Cardiac muscle cell (in vitro differentiated cells and primary cell): ENCODE measurements at places on chromosomes 5 and 9.

GRCh38 chr9:69975681-69976080, 68.0 kb upstream of the MAMDC2 start:
- DNase-seq = no peak
- H3K36me3 ChIP-seq = no peaks in the 10 kb centered on the region
- no peaks in the 10 kb centered on the region for H3K27me3 ChIP-seq
- H3K4me3 ChIP-seq = no peak overlapping the region

DNA sequence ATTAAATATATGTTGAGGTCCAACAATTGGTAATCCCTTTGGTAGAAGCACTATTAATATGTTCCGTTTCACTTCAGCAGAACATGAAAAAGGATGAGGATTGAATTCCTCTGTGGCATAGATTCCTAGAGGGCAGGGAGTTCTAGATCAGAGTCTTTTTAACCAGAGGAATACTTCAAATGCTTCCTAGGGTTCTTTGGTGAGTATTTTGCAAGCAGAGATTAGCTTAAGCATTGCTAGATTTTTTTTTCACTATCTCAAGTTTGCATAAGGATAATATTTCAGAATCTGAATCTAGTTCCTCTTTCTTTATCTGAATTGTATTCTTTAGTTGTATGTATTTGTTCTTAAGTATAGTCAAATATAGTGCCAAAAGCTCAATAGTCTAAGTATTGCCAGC, 116.6 kb upstream of the ADAMTSL1 start:
- DNase-seq = no peak
- H3K4me1 ChIP-seq = peaks cover 33% of the 10 kb centered on the region
- no peaks in the 10 kb centered on the region for H3K27me3 ChIP-seq
- H3K27ac ChIP-seq = no peak overlapping the region
- H3K36me3 ChIP-seq = no peaks in the 10 kb centered on the region

DNA sequence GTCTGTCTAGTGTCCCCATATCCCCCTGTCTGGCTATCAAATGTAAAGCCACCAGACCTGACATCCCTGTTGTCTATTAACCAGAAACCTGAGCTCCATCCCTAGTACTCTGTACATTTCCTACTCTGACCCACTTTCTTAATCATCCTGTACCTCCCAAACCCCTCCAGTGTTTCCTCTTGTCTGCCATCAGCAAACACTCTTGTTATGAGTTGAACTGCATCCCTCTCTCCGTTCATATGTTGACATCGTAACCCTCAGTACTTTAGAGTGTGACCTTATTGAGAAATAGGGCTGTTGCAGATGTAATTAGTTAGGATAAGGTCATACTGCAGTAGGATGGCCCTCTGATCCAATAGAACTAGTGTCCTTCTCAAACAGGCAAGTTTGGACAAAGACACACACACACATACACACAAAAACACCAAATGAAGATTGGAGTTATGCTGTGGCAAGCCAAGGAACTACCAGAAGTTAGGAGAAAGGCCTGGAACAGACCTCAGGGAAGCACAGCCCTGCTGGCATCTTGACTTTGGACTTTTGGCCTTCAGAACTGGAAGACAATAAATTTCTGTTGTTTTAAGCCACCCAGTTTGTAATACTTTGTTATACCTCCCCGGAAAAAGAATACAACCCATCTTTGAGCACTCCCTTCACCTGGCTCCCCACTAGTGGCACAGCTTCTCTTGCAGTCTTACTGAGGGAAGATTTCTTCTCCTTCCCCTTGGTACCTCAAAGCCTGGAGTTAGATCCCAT, 180.0 kb upstream of the PTGER4 start:
- H3K4me3 ChIP-seq = no peak overlapping the region
- H3K27me3 ChIP-seq = peaks cover 5% of the 10 kb centered on the region
- H3K4me1 ChIP-seq = no peaks in the 10 kb centered on the region
- no peak for DNase-seq
- H3K36me3 ChIP-seq = no peaks in the 10 kb centered on the region
- no peak overlapping the region for H3K27ac ChIP-seq

- no peaks in the 10 kb centered on the region for H3K27me3 ChIP-seq
- no peak overlapping the region for H3K27ac ChIP-seq
- H3K36me3 ChIP-seq = no peaks in the 10 kb centered on the region
- no peaks in the 10 kb centered on the region for H3K4me1 ChIP-seq
- no peak overlapping the region for H3K4me3 ChIP-seq
These were observed 73.8 kb upstream of the IL12B start for GRCh38 chr5:159403906-159404681.

DNA sequence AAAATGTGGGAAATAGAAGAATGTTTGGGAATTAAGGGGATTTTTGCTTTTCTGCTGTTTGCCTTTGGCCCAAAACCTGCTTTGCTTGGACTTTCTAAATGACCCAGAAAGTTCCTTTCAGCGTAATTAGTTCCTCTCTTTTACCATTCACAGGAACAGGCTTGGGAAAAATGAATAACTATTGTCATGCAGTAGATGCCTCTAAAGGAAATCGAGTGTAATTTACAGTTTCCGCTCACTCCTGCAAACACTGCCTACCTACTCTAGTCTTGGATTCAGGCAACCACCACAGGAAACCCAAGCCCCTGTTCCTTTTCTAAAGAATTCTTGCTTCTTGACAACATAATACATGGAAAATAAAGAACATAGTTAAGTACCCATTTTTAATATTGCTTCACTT, 25.0 kb downstream of the TTC23L start:
- no peaks in the 10 kb centered on the region for H3K4me1 ChIP-seq
- H3K36me3 ChIP-seq = no peaks in the 10 kb centered on the region
- DNase-seq = no peak
- H3K4me3 ChIP-seq = no peak overlapping the region

- no peak overlapping the region for H3K27ac ChIP-seq
- H3K36me3 ChIP-seq = no peaks in the 10 kb centered on the region
- no peaks in the 10 kb centered on the region for H3K4me1 ChIP-seq
- H3K27me3 ChIP-seq = no peaks in the 10 kb centered on the region
- no peak overlapping the region for H3K4me3 ChIP-seq
These were observed 1245.5 kb upstream of the DMAC1 start for GRCh38 chr9:9045072-9045471.

- H3K4me1 ChIP-seq = peaks cover 12% of the 10 kb centered on the region
- H3K27me3 ChIP-seq = no peaks in the 10 kb centered on the region
- H3K27ac ChIP-seq = no peak overlapping the region
- H3K36me3 ChIP-seq = no peaks in the 10 kb centered on the region
- DNase-seq = no peak
- H3K4me3 ChIP-seq = no peak overlapping the region
These were observed 247.5 kb downstream of the ADAMTSL1 start for GRCh38 chr9:18721267-18721994.

DNA sequence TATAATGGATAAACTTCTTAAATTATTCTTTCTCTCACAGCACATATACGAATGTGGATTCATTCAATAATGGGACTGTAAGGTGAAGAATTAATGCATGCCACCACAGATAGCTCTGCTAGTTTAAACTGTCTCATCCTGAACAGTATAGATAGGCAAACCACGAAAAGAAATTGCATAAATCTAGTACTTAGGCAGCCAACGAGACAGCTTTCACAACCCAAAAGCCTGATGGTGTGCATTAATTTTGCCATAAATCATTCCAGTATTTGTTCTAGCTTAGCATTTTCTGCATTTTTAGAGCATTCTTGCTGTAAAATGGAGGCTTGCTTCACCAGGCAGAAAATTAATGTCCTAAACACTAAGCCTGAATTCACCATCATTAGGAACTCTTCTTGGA, 834.2 kb upstream of the DMAC1 start:
- no peaks in the 10 kb centered on the region for H3K27me3 ChIP-seq
- H3K27ac ChIP-seq = no peak overlapping the region
- no peaks in the 10 kb centered on the region for H3K36me3 ChIP-seq
- H3K4me1 ChIP-seq = peaks cover 6% of the 10 kb centered on the region
- H3K4me3 ChIP-seq = no peak overlapping the region
- DNase-seq = no peak

GRCh38 chr9:115261656-115262081, 143.7 kb upstream of the TNC start:
- H3K4me3 ChIP-seq = no peak overlapping the region
- no peak for DNase-seq
- H3K36me3 ChIP-seq = no peaks in the 10 kb centered on the region
- no peaks in the 10 kb centered on the region for H3K27me3 ChIP-seq
- H3K4me1 ChIP-seq = no peaks in the 10 kb centered on the region

GRCh38 chr5:58317808-58318207, 142.1 kb downstream of the PLK2 start:
- H3K4me3 ChIP-seq = no peak overlapping the region
- H3K36me3 ChIP-seq = no peaks in the 10 kb centered on the region
- H3K27me3 ChIP-seq = no peaks in the 10 kb centered on the region
- no peaks in the 10 kb centered on the region for H3K4me1 ChIP-seq
- no peak for DNase-seq
- H3K27ac ChIP-seq = no peak overlapping the region

- H3K4me3 ChIP-seq = no peak overlapping the region
- H3K27ac ChIP-seq = no peak overlapping the region
- no peak for DNase-seq
- H3K27me3 ChIP-seq = no peaks in the 10 kb centered on the region
- no peaks in the 10 kb centered on the region for H3K36me3 ChIP-seq
- peaks cover 11% of the 10 kb centered on the region for H3K4me1 ChIP-seq
These were observed 115.9 kb downstream of the CDC42SE2 start for GRCh38 chr5:131379723-131380122.

GRCh38 chr5:44835693-44836092, 26.9 kb downstream of the MRPS30 start:
- no peak overlapping the region for H3K27ac ChIP-seq
- no peaks in the 10 kb centered on the region for H3K4me1 ChIP-seq
- H3K36me3 ChIP-seq = no peaks in the 10 kb centered on the region
- no peaks in the 10 kb centered on the region for H3K27me3 ChIP-seq
- no peak overlapping the region for H3K4me3 ChIP-seq

- no peaks in the 10 kb centered on the region for H3K27me3 ChIP-seq
- peak; percentile 6 for DNase-seq
- peaks cover 17% of the 10 kb centered on the region for H3K4me1 ChIP-seq
- H3K27ac ChIP-seq = no peak overlapping the region
- H3K36me3 ChIP-seq = no peaks in the 10 kb centered on the region
These were observed 39.0 kb downstream of the FAM240B start for GRCh38 chr9:38680837-38681445.

DNA sequence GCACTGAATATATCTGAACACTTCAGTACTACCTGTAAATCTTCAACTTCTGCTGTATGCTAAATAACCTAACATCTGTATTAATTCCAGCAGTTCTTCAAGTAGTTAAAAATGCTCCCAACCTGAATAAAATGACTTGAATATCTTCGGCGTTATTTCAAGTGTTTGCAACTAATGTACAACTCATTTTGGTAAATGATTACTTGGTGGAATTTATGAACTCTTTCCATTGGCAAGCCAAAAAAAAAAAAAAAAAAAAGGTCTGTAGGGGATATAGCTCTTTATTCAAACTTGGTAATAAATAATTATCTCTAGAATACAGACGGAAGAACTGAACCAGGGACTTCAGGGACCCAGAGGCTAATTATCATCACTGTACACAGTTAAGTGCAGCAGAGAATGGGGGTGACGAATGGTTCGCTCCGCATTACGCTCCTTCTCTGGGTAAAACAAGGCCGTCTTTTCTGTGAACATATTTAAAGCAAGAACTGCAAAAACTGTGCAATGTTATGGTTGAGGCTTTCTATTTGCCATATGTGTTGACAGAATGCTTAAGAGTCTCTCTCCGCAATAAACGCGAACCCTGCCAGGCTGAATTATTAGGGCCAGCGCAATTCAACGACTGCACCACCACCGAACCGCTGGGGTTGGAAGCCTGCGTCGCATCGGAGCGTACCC, 1.9 kb upstream of the ERBIN start:
- no peaks in the 10 kb centered on the region for H3K4me1 ChIP-seq
- peak overlapping the region; percentile 97 for H3K27ac ChIP-seq
- no peak for DNase-seq
- H3K36me3 ChIP-seq = no peaks in the 10 kb centered on the region
